Liver (tissue), 10 donors: ENCODE measurements at places on chromosomes 16 and 17. TPM values are rescaled to one million over a fixed set of nuclear protein-coding genes. Genes with fewer than 3 reads are reported as not detected.

The SLFN12L gene
- 0.17 TPM for polyA plus RNA-seq

The RAPGEFL1 gene
- polyA plus RNA-seq, result 0.82 TPM

The AOC3 gene
- polyA plus RNA-seq, result 18.2 TPM

- no peak for DNase-seq
- H3K27ac ChIP-seq, result no peak overlapping the region
- no peaks in the 10 kb centered on the region for H3K4me1 ChIP-seq
- peaks cover 5% of the 10 kb centered on the region for H3K27me3 ChIP-seq
Observed at GRCh38 chr17:50015146-50015545, 20.1 kb upstream of the DLX3 start.

DNA sequence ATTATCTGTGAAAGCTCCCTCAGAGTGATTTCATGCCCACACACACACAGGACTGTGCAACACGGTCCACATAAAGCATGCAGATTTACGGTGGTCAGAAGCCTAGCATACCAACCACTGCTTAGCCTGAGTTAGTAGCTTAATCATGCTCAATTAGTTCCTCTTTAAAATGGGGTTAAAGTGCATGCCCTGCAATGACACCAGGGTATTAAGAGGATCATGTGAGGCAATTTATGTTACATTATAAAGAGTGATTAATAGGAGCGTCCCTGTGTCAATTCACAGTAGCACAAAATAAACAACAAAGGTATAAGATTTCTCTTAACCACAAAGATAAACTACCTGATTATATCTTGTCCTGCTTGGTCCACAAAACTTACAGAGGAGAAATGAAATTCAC is 39.8 kb downstream of the C17orf67 start:
- DNase-seq, result no peak
- no peaks in the 10 kb centered on the region for H3K4me1 ChIP-seq
- H3K27me3 ChIP-seq, result no peaks in the 10 kb centered on the region

DNA sequence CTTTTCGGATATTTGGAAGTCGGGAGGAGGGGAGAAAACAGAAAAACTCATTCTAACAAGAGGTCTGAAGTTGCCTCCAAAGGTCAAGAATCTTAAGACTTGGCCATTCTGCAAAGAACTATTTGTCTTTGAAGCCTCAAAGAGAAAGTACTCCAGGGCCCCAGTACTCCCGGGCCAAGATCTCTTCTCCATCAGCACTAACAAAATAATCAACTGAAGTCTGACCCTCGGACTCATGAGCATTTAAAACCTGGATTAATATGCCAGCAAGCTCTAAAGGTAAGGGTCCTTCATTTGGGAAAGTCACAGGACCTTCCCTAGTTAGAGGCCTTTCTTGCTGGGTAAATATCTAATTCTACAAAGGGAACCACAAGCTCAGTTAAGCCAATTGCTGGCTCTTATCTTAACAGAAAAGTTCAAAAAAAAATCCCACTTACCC is 4.5 kb downstream of the AXIN2 start:
- no peaks in the 10 kb centered on the region for H3K36me3 ChIP-seq
- H3K27me3 ChIP-seq, result no peaks in the 10 kb centered on the region
- no peak overlapping the region for H3K27ac ChIP-seq
- DNase-seq, result no peak
- H3K4me1 ChIP-seq, result peaks cover 3% of the 10 kb centered on the region

DNA sequence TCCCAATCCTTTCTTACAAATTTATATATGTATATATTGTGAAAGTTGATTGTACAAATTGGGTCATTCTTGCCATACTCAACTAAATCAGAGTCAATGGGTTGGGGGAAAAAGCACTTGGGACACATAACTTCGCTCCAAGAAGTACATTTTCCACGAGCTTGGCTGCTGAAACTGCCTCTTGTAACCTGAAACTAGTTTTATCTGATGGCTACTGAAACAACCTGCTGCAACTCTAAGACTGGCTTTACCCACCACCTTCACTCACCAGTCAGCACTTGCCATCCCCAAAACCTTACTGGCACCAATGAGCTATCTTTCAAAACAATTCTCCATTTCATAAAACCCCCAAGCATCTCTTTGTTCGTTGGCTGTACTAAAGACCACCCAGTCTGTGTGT is 14.5 kb upstream of the MYCBPAP start:
- H3K4me1 ChIP-seq, result no peaks in the 10 kb centered on the region
- no peak overlapping the region for H3K27ac ChIP-seq
- no peaks in the 10 kb centered on the region for H3K36me3 ChIP-seq

DNA sequence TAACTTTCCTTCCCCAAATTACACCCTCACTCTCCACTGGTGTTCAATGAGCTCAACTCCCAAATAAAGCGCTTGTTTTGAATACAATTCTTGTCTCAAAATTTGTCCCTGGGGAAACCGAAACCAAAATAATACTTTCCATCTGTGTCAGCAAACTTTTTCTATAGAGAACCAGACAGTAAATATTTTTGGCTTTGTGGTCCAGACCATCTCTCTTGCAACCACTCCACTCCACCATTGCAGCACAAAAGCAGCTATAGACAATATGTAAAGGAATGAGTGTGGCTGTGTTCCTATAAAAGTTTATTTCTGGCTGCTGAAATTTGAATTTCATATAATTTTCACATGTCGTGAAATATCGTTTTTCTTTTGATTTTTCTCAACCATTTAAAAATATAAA is 84.6 kb upstream of the ERCC4 start:
- no peaks in the 10 kb centered on the region for H3K27me3 ChIP-seq
- no peaks in the 10 kb centered on the region for H3K4me1 ChIP-seq
- H3K36me3 ChIP-seq, result no peaks in the 10 kb centered on the region
- H3K27ac ChIP-seq, result no peak overlapping the region
- no peak for DNase-seq
- no peak overlapping the region for H3K4me3 ChIP-seq
